Stimulated activated CD4-positive, alpha-beta T cell treated with anti-CD3 and anti-CD28 coated beads, Interleukin-12 subunit alpha, Interleukin-12 subunit beta, amount 100 ng/mL, for 4 hours (primary cell): ENCODE measurements at places on chromosomes 5 and 9.

- DNase-seq = no peak
These were observed 271.9 kb downstream of the NSG2 start for GRCh38 chr5:174317256-174317894.

- DNase-seq = no peak
These were observed 246.1 kb upstream of the IRX4 start for GRCh38 chr5:2128686-2129355.

DNA sequence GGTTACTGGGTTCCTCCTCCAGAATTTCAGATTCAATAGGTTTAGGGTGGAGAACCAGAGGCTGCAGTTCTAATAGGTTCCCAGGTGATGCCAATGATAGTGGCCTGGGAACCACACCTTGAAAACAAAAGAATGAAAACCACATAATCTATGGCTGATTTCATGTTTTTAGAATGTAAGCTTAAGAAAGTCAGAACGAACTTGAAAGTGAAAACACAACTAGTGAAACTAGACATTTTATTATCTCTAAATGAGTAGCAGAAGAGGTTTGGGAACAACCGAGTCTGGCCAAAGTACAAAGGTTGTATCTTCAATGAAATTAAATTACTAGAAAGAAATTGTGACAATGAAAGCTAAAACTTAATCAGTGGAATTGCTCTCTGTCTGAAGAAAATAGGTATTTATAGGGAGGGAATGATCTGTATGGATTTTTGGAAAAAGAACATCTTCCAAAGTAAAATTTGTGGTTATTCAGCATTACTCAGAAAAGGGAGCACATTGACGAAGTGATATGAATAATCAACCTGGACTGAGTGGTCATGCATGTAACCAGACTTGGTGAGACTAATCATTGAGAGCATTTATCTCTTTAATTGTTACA lies 24.9 kb upstream of the CEP120 start:
- DNase-seq = no peak

GRCh38 chr5:113552137-113552536 lies 38.6 kb downstream of the YTHDC2 start:
- DNase-seq = no peak

GRCh38 chr9:2574203-2574602 lies 47.4 kb upstream of the VLDLR start:
- DNase-seq = no peak

DNA sequence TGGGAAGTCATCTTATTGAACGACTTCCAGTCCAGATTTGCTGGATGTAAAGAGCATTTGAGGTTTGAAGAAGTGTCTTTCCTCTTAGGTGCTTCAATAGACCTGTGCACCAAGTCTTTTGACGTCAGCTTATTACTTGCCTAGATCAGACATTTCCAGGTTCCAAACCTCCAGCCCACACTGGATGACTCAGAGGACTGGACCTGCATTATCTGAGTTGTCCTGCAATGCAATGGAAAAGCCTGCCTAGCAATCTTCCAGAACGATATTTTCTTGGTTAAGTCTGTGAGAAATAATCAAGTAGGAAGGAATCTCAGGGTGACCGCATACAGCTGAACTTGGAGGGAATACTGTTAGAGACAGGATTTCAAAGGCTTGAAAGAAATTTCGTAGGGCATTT lies 147.2 kb upstream of the MOCS2 start:
- no peak for DNase-seq

- DNase-seq = no peak
These were observed 554.9 kb downstream of the PRELID2 start for GRCh38 chr5:145280214-145280613.

DNA sequence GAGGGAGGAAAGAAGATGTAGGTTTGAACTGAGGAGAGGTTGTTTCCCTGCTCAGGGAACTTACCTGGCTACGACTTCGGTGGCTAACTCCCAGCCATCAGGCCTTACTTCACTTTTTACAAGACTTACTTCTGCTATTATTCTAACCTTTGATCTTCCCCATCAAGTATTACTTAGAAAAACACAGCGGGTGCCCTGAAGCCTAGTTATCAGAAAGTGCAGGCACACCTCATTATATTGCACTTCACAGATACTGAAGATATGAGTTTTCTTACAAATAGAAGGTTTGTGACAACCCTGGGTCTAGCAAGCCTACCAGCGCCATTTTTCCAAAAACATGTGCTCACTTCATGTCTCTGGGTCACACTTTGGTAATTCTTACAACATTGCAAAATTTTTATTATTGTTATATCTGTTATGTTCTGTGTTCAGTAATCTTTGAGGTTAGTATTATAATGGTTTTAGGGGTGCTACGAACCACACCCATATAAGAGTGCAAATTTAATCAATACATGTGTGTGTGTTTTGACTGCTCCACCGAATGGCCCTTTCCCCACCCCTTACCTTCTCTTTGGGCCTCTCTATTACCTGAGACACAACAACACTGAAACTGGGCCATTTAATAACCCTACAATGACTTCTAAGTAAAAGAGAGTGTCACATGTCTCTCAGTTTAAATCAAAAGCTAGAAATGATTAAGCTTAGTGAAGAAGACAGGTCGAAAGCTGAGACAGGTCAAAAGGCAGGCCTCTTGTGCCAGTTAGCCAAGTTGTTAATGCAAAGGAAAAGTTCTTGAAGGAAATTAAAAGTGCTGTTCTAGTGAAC lies 2102.7 kb upstream of the WWC1 start:
- no peak for DNase-seq

- DNase-seq = no peak
These were observed 20.4 kb upstream of the PRUNE2 start for GRCh38 chr9:76926324-76926741.

DNA sequence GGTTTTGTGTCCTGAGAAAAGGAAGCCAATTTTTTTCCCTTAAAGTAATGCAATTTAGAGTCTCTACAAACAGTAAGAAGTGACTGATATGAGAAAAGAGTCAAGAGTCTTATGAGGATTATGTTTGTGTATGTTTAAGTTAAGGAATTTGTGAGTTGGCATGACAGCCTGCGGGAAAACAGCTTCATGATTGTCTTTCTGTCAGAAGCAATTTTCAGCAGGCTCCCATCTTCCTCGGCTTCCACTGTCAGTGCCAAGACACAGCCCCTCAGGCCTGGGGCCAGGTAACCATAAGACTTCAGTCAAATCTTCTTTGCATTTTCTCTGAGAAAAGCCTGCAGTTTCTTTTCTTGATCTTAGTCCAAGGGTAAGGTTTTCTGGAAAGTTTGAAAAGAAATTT lies 17.0 kb upstream of the SELENOP start:
- no peak for DNase-seq

GRCh38 chr9:101486693-101487442 lies 46.8 kb upstream of the RNF20 start:
- no peak for DNase-seq

DNA sequence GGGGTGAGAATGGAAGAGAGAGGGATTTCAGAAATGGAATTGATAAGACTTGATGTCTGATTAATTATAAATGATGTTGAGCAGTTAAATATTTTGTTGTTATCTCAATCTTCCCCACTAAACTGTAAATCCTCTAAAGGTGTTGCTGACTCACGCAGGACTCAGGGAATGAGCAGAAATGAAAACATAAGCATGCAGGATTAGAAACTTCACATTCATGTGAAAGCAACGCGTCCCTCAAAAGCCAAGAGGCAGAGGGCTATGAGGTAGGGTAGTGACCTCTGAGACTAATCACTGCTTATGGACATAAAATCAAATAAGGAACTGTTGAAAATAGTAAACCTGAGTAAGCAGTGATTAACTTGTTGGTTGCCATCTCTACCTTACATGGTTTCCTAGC lies 21.1 kb downstream of the ADAMTSL1 start:
- DNase-seq = no peak

GRCh38 chr5:67243944-67244343 lies 47.3 kb upstream of the CD180 start:
- no peak for DNase-seq

DNA sequence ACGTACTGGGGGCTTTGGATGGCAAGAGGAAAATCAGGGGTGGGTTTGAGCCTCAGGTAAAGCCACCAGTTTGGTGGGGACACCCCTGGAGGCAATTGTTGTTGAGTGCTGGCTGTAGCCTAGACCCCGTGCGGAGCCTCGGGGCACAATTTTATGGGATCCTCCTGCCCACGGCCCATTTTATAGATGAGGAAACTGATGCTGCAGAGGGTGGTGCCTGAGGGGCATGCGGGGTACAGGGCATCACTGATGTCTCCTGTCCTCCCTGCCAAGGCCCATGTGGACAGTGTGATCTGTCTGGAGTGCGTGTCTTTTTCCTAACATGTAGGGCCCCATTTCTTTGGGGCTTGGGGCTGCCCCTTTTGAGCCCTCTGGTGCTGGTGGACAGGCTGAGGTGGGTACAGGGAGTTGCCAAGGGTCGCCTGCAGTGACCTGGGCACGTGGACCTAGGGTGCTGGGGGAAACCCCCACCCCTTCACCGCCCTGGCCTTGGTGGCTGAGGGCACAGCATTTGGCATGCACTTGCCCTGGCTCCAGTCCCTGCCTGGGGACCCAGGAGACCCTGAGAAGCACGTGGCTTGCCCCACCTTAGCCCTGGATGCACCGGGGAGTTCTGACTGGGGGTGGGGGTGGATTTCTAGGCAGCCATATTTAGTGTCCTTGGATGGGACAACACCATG lies 22.1 kb downstream of the WNK2 start:
- no peak for DNase-seq

GRCh38 chr5:176954050-176954449 lies 52.5 kb downstream of the UIMC1 start:
- DNase-seq = no peak

DNA sequence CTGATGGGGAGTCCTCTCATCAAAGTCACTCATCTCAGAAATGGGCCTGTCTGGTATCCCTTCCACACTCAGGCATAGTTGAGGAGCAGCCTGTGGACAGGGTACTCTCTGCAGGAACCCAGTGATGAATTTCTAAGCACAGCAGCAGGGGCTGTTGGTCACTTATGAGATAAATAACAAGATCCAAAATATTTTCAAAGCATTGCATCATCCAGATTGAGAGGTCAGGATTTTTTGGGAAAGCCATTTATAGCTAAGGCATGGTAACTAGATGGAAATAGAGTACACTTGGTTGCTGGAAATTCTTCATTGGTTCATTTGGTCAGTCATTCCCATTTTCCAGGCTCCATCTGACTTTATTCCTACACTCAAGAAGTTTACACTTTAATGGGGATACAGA lies 246.8 kb upstream of the RAI14 start:
- no peak for DNase-seq

- DNase-seq = no peak
These were observed 1.2 kb downstream of the IRX1 start for GRCh38 chr5:3596857-3597166.

DNA sequence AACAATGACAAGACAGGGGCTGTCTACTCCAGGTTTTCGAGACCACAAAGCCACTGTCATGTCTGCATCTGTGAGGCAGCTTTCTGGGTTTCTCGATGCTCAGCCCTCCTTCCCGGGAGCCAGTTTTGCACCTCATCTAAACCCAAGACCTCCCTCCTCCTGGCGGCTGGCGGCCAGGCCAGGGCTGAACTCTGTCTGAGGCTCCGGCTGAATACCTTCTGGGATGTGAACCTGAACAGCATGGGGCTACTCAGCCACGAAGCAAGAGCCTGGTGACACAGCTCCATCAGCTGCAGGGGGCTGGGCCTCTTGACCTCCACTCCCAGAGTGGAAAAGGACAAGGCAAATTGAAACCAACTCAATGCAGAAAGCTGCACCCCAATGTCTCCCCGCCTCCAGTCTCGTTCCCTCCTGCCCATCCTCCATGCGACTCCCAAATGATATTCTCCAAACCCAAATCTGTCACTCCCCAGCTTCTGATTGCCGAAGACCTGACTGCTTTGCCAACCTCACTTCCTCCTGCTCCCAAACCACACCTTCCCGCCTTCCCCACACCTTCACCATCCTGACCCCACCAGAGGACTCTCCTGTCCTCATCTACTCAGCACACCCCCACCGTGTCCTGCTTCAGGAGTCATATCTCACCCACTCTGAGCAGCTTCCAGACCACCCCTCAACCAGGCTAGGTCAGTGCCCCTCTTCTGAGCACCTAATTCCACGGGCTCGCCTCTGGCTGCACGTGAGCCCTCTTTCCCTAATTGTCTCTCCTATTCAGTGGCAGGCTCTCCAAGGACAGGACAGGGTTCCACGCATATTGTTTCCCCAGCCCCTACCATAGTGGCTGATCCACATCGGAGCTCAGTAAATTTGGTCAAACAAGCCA lies 4.5 kb downstream of the ANKS6 start:
- DNase-seq = no peak

DNA sequence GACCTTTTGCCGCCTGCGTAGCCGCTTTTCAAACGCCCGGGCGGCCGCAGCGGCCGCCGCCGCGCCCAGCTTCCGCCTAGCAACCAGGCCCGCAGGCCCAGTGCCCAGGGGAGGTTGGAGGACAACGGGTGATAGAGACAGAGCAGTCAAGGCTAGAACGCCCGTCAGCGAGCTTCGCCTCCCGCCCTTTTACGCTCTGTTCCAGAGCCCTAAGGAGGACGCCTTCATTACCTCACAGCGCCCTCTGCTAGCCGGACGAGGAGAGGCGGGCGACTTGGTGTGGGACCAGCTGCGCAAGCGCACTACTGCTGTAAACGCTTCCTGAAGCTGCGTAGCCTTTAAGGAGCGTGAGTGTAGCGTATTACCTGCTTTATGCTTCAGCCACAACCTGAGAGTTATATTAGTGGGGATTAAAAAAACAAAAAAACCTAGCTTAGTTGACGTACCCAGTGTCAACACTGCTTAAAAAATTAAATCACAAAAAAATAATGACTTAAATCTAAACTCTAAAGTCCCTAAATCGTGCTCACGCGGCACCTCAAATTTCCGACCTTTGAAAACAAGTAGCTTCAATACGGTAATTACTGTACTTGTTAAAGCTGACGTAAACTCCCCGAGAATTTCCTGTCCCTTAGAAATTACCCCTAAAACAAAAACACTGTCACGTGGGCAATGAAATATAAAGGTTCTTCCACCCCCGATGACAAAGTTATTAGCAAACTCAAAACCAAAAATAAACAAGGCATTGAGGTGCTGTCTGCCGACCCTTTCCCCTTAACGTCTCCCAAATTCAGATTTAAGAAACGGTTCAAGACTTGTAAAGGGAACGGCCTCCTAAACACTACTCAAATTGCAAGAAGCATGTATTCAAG lies at the start of gene CEP120:
TSS of gene CEP120 (minus strand) at position 126 of the 872 bp plus-strand sequence. CDS start 405 bp downstream, outside the sequence.
- DNase-seq = peak; percentile 94

GRCh38 chr5:126449751-126450271 lies 26.6 kb downstream of the GRAMD2B start:
- peak; percentile 28 for DNase-seq

DNA sequence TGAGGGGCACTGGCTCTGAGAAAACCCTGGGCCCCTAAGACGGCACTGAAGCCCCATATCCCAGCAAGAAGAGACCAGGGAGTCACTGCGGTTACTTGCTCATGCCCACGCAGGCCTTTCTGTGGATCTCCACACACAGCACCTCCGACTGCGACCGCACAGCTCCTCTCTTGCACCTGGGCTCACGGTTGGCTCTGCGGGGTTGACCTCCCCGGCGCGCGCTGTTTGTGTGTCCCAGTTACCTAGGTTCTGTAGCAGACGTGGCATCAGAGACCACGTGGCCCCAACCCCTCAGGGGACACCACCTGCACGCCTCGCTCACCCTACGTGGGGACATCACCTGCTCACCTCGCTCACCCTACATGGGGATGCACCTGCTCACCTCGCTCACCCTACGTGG lies 12.7 kb downstream of the LPCAT1 start:
- no peak for DNase-seq

GRCh38 chr5:67520161-67520908 lies 323.7 kb upstream of the CD180 start:
- no peak for DNase-seq
